WTC11 (cell line): ENCODE measurements at places on chromosomes 12 and 14.
A peak's percentile ranks its signal among the peaks of the same experiment; 100 is the strongest.

DNA sequence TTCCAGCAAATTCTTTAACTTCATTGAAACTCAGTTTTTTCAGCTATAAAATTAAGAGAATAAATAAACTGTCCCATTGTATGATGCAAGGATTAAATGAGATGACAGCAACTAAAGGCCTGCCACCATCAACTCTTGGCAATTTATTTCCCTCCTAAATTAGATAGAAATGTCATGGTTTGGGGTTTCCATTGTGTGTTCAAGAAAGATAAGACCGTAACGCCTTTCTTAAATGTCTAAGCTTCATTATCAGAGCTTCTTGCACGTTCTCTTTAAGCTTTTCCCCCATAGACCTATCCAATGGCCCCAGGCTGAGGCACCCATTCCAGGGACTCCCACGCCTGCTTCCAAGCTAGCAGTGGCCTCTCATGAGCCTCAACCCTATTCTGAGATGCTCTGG lies 281.9 kb downstream of the CACNA1C start:
- DNase-seq, result no peak

DNA sequence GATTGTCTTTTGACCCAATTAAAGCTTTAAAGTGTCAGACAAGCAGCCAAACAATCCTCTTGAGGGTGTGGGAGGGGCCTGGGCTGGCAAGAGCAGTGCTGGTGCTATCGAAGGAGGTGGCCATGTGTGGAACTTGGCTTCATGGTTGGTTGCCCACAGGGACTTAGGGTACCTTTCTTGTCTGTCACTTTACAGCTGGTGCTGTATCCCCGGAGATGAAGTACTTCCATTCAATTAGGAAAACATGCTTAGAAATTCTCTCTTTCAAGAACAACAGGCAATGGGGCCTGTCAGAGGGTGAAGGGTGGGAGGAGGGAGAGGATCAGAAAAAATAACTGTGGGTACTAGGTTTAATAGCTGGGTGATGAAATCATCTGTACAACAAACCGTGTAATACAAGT lies 86.5 kb downstream of the DAAM1 start:
- no peak for DNase-seq

DNA sequence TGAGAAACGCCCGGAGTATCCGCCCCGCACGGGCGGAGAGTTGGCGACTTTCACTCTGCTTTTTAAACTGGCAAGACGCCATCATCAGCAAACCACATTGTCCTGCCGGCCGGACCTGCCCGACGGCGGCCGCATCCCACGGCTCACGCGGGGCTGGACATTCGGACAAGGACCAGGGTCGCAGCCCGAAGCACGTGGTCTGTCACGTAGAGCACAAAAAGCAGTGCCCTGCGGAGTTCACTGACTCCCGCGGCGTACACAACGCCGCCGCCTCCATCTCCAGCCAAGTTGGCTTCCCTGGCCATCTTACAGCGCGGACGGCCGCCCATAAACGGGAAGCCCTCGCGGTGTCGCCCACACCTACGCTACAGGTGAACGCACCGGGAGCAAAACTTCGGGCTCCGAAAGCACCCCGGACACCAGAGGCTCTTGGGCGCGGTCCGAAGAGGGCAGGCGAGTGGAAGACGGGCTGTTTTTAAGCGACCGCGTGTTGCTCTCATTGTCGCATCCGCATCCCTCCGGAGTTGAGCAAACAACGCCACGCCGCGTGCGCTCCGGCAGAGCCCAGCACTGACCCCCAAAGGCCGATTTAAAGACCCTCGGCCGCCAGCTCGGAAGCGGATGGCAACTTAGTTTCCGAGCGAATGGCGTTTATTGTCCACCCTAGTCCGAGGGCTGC lies 966 bp downstream of the SINHCAF start:
- peak; percentile 31 for DNase-seq

DNA sequence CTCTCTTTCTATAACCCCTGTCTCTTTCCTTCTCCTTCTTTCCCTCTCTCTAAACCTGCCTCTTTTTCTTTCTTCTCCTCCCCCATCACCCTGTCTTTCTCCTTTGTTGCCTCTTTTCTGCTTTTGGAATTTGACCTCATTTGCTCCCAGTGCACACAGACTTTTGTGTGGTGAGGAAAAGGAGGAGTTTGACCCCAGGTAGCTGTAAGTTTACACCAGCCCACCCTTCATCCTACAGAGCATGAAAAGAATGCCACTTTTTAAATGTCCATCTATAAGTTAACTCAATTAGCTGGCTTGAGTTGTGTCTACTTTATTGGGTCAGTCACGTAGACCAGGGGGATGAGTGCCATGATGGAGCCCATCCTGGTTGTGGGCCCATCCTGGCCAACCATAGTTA lies 146.8 kb upstream of the SLC38A2 start:
- no peak for DNase-seq

- no peak for DNase-seq
Observed at GRCh38 chr14:100106250-100107112, 41.3 kb downstream of the EVL start.

GRCh38 chr14:96790186-96790585 lies 7.0 kb upstream of the VRK1 start:
- DNase-seq, result no peak

GRCh38 chr12:84270470-84271140 lies 642.0 kb downstream of the SLC6A15 start:
- DNase-seq, result no peak

DNA sequence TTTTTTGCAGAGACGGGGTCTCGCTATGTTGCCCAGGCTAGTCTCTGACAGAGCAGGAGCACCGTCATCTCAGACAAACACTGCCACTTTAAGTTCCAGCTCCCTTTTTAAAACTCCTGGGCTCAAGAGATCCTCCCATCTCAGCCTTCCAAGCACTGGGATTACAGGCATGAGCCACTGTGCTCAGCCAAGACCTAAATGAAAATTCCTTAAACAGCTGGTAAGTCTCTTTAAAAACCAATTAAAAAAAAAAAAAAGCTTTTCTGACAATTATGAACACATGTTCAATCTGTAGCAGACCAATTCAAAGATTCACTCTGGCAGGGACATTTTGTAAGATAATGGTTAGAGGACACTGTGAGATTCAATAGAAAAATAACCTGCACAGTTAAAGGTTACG lies 77.8 kb downstream of the HECTD4 start:
- DNase-seq, result no peak

GRCh38 chr12:76964784-76965571 lies 86.2 kb upstream of the CSRP2 start:
- DNase-seq, result no peak

GRCh38 chr12:42130672-42131402 lies 13.8 kb downstream of the GXYLT1 start:
- DNase-seq, result no peak

- peak; percentile 14 for DNase-seq
Observed at GRCh38 chr12:118689793-118690192, 291.5 kb upstream of the SRRM4 start.

- no peak for DNase-seq
Observed at GRCh38 chr14:93549595-93549994, 118.9 kb downstream of the UNC79 start.

DNA sequence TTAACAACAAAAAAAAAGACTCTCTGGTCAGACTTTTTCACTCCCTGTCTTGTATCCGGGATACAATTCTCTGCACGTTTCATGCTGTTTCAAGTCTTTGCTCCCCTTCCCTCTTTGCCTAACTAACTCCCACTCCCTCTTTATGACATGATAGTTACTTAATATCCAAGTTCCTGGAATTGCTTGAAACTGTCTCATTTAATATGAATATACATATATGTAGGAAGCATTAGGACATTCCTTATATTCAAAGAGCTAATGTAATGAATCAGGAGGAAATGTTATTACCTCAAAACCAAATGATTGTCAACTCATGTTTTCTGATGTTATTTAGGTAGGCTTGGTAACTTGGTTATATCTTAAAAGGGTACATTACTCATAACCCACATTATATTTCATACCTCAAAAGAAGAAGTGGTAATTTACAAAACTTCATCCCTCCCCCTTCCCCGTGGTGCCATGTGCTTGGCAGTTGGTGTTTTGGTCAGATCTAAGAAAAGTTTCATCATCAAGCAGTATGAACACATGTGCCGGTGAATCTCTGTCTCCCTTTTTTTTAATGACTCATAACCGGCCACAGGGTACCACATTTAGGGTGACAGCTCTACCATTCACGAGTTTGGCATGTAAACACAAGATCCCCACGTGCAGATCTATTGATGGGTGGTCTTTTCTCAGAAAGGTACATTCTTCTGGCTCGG lies 56.5 kb downstream of the HCAR2 start:
- DNase-seq, result no peak

- no peak for DNase-seq
Observed at GRCh38 chr12:46386360-46386867, 13.8 kb upstream of the SLC38A2 start.

DNA sequence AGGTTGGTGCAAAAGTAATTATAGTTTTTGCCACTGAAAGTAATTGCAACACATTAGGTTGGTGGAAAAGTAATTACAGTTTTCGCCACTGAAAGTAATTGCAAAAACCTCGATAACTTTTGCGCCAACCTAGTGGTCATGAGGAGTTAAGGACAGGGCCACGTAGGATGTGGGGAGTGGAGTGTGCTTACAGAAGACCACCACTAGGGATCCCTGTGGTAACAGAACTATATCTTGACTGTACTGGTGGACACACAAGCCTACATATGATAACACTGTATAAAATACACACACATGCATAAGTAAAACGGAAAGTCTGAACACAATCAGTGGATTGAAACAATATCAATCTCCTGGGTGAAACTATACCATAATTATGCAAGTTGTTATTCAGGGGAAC lies 187.4 kb upstream of the ABCD2 start:
- peak; percentile 26 for DNase-seq

- DNase-seq, result no peak
Observed at GRCh38 chr14:43568022-43568421, 939.1 kb downstream of the FSCB start.

GRCh38 chr12:85572956-85573355 lies 263.3 kb downstream of the RASSF9 start:
- DNase-seq, result no peak

DNA sequence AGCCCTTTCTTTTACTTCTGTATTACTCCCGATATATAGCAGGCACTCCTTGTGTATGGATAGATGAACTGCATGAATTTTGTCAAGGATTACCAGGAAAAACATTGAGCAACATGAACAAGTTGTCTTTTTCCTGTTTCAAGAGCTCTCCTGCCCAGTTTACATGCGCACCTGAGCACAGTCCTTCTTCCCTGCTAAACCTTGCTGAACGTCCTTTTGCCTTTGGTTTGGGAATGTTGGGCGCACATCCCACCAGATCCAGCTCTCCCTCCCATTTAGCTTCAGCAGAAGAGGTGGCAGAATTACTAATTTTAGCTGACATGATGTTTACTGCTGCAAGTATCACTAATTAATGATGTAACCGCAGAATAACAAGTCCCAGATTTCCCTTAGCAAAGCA lies 121.4 kb upstream of the TMCC3 start:
- no peak for DNase-seq

DNA sequence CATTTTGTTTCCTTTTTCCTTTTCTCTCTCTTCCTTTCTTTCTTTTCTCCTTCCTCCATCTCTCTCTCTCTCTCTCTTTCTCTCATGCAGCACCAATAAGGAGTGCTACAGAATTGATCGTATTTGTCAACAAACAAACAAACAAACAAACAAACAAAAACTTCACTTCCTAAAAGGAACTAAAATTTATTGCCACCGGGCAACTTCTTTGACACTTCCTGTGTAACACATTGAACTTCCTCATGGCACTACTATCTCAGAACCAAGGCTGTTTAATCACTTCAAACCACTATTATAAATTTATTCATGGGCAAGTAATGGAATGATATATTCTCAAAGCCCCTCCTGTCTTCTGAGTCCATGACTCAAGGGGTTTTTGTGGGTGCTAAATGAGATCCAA lies 51.3 kb downstream of the SERPINA3 start:
- no peak for DNase-seq

DNA sequence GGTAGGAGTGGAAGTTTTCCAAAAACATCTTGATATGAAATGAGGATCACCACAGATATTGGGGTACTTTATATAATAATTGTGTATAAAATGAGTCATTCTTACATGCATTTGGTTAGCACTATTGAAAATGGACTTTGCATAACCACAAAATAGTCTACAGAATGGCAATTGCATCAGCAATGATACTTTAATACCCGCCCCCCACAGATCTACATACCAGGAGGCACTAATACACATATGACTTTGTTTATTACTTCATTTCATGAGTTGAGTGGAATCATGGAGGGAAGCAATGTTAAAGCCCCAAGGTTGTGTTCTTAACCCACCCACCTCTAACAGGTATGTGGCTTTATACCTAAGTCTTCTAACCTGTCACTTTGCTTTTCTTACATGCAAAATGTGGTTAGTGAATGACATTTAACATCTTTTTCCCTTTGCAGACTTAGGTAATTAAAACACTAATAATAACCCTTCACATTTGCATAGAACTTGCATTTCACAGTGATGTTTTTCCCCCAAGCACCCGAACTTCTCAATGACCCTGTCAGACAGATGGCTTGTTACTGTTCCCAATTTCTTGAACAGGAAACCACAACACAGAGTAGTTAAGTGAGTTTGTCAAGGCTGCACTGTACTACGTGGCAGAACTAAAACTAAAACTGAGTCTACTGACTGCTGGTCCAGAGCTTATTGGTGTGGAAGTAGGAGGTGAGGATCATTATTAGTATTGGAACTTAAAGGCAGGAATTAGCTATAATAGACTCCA lies 101.9 kb downstream of the NPAS3 start:
- no peak for DNase-seq

GRCh38 chr12:124411281-124411878 lies 116.5 kb downstream of the RFLNA start:
- DNase-seq, result no peak

GRCh38 chr12:95178136-95178535 lies 39.1 kb downstream of the FGD6 start:
- no peak for DNase-seq

DNA sequence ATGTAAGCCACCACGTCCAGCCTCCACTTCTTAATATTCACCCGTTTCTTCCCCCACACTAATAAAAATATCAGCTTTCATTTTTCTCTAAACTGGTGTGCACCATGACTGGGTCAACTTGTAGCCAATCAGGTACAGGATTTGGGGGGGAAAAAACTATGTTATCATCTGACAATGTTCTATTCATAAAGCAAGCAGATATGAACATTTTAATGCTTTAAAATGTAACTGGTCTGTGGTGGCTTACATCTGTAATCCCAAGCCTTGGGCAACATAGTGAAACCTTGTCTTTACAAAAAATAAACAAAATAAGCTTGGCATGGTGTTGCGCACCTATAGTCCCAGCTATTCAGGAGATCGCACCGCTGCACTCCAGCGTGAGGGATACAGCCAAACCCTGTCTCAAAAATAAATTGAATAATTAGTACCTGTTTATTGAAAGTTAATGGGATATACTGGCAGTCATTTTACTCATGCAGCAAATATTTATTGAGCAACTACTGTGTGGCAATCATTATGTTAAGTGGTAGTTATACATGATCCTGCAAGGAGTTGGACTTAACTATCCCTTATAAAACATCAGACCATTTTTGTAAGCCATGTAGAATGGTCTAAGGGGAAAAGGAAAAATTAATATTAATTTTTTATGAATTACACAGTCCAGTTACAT lies 15.3 kb upstream of the ITPR2 start:
- DNase-seq, result no peak
